ENCODE measurements at places on chromosomes 4 and X. TPM values are rescaled to one million over a fixed set of nuclear protein-coding genes. Genes with fewer than 3 reads are reported as not detected.

DNA sequence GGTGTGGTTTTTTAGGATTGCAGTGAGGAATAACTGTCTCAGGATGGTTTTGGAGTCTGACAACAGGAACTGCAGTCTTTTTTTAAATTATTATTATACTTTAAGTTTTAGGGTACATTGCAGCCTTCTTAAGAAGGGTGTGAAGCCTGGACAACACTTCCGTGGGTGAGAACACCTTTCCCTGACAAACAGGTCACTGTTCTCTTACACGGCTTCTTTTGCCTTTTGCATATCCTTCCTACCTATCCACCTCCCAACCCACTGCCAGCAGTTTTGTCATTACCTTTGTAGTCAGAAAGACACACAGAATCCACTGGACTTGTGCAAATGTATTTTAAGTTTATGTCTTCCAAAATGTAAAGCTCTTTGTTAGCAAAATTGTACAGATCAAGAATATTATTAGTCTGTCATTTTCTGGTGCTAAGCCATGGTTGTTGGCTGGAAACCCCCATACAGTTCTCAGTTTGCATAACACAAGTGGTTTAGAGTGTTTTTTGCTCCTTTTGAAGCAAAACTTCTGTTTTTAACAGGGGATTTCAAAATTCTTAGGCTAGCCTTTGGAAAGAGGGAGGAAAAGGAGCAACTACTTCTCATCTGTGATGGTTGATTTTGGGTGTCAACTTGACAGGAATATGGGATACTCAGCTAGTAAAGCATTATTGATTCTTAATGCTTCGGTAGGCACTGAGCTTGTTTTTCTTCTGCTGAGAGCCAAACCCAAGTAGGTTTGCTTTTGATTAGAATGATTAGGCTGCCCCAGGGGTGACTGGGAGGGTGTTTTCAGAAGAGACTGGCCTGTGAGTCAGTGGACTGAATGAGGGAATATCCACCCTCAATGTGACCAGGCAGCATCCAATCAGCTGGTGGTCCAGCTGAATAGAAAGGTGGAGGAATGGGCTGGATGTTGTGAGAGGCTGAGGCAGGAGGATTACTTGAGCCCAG, 29.4 kb upstream of the KLHL2 start:
- DNase-seq, result no peak

DNA sequence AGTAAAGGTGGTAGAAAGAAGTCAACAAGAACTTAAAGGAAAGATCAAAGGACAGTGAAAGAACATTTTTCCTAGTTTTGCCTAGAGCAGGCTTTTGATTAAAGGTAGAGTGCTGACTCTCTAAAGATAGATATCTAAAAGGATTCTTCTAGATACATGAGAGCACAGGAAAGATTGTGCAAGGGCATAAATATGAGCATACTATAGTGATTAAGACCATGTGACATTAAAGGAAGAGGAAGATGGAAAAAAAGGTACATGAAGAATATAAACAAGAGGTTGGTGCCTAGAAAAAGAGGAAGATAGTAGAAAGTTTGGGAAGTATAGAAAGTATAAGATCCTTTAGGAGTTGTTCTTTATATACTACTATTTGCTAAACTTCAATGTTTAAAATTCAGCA, 26.1 kb upstream of the TET2 start:
- no peak for DNase-seq

The KLHL5 gene
- 67.5 TPM for total RNA-seq

The FAM47C gene
- total RNA-seq, result not detected

The PRKG2 gene
- total RNA-seq, result 0.29 TPM

- DNase-seq, result peak; percentile 97
Measured at GRCh38 chr4:87589531-87589930, 18.8 kb upstream of the DSPP start.

GRCh38 chr4:28799696-28800095, 1920.5 kb upstream of the PCDH7 start:
- peak; percentile 4 for DNase-seq

- DNase-seq, result no peak
Measured at GRCh38 chr4:8286719-8287342, 17.3 kb downstream of the HTRA3 start.

GRCh38 chrX:31021537-31021936, 50.3 kb downstream of the FTHL17 start:
- no peak for DNase-seq

The PHKA1 gene
- total RNA-seq, result 7.5 TPM

DNA sequence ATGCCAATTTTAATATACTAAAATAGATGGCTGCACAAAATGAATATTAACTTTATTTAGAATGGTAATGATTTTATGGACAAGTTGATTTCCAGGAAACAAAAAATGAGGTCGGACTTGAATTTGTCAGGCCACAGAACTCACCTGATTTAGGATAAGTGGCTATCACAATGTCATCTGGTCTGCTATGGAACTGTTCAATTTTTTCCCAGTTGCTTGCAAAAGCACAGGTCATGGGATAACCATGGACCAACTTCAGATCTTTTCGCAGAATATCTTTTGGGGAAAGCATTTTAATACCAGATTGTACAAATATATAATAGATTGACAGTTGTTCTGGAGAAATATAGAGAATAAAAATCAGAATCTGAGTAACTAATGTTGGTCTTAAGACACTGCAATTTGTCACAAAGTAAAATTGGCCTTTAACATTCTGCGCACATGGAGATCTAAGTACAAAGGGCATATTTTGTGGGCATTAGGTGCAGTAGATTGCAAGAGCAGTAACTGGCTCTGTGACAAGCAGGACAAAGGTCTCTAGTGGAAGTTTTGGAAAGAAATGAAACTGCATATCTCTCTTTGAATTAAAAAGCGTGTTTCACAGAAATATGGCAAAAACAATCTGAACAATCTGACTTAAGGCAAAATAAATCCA, 5.4 kb downstream of the SULT1B1 start:
- DNase-seq, result no peak

DNA sequence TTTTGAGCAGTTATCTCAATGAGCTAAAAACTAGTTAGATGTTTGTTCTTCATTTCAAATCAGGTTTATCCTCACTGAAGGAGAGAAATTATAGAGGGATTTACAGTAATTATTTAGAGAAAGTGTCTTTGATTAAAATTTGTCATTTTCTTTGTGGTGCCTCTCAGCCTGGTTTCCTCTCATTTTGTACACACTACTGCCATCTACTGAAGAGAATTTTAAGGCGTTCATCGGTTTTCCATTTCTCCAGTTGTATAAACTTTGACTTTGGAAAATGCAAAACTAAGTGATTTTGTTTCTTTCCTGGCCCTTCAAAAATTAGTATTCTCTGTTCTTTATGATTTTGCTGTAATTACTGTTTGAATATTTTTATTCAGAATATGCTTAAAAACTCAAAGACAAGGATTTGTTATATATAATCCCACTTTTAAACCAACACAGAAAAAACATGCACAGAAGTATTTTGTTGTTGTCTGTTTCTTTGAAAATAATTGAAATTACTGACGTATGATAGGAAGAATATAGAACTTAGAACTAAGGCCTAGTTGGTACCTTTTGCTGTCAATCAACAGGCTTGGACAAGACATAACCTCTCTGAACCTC, 34.4 kb upstream of the ANXA3 start:
- DNase-seq, result peak; percentile 23

The CXorf49B gene
- total RNA-seq, result not detected

DNA sequence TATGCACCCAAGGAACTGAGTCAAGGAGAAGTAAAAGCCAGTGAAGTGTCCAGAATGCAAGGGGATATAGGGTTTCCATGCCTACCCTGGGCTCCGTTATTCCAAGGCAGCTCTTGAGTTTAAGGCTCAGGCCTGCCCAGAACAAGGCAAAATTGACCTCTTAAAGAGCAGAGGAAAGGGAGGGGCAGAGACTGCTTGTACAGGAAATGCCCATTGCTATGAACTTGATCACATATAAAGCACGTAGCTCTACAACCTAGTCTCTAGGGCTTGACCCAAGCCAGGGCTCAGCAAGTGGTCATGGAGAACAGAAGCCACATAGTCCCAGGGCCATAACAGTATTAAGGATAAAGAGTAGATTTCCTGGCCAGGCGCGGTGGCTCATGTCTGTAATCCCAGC, 58.2 kb upstream of the MSN start:
- no peak for DNase-seq

The FRMPD4 gene
- total RNA-seq, result 0.19 TPM

- no peak for DNase-seq
Measured at GRCh38 chrX:40646489-40647306, 663 bp downstream of the CXorf38 start.

The UNC5C gene
- total RNA-seq, result 5.7 TPM

The PPAT gene
- 42.2 TPM for total RNA-seq

DNA sequence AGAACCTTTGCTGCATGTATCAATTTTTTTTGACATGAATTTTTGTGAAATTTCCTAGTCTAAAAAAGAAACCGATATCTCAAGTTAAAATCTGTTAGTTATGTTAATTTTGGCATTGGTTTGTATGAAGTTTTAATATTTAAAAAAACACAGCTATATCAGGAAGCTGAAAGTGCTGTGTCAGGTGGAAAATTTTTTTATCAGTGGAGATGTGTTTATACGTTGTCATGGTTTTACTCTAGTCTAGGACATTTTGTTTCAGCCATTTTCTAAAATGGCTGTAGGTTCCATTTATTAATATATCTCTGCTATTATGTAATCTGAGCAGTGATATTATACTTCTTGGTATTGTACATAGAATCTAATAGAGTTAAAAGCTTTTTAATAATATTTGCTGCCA, 34.2 kb downstream of the OCRL start:
- no peak for DNase-seq

The KLB gene
- total RNA-seq, result not detected

The IL3RA gene
- total RNA-seq, result not detected

DNA sequence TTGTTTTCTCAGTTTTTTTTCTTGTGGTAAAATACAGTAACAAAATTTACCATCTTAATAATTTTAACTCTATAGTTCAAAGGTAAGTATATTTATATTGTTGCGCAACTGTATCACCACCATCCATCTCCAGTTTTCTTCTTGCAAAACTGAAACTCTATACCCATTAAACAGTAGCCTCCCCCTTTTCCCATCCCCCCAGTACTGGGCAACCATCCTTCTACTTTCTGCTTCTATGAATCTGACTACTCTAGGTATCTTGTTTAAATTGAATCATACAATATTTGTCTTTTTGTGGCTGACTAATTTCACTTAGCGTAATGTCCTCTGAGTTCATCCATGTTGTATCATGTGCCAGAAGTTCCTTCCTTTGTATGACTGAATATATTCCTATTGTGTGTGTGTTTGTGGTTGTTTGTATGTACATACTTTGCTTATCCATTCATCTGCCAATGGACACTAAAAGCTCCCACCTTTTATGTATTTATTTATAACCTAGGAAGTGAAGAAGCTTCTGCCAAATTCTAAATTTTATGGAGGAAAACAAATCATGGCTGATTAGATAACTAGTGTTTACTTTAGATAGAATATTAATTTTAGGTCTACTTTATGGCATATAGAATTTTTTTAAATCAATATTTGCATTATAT, 10.0 kb downstream of the ABHD18 start:
- DNase-seq, result peak; percentile 7

The DSPP gene
- total RNA-seq, result not detected

GRCh38 chr4:87973283-87974169, 2.0 kb upstream of the SPP1 start:
- peak; percentile 94 for DNase-seq

Measured in astrocyte (in vitro differentiated cells and primary cell).